GM03348 (cell line): ENCODE measurements at places on chromosomes 6 and 20.
A peak's percentile ranks its signal among the peaks of the same experiment; 100 is the strongest.

- DNase-seq = no peak
Observed at GRCh38 chr6:5724911-5725310, 281.8 kb downstream of the NRN1 start.

DNA sequence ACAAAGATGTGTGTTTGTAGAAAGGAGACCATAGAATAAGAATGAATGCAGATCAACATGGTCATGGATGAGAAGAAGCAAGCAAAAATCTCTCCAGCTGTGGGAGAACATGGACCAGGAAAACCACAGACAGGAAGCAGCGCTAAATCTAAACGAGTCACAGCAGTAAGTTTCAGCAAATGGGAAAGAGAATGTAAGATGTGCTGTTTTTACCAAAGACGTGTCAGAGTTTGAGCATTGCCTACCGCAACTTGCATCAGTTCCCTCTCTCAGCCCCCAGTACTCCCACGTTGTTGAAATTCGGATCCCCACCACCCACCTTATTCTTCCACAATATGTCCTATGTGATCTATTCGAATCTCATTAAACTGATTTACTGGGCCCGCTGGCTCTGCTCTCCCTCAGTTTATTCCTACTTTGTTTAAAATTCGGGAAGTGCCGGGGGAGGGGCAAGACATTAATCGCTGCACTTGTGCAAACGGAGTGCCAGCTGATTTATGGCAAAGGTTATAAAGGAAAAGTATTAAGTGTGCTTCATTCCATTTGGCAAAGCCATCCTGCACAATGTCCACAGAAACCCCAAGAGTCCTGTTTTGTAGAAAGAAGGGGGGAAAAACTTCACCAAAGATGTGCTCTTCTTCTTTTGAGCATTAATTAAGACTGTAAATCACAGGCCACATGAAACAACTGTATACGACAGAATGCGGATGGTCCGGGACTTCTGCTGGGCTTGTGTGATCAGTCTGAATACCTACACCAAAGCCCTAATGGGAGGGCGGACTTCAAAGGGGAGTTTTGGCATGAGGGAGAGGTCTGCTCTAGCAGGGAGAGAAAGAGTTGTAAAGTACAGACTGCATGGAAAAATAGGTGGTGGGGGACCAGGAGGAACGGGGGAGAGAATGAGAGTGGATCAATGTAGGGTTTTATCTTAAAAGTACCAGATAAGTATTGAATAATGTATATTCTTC, 59.1 kb upstream of the PRDM1 start:
- DNase-seq = peak; percentile 61

DNA sequence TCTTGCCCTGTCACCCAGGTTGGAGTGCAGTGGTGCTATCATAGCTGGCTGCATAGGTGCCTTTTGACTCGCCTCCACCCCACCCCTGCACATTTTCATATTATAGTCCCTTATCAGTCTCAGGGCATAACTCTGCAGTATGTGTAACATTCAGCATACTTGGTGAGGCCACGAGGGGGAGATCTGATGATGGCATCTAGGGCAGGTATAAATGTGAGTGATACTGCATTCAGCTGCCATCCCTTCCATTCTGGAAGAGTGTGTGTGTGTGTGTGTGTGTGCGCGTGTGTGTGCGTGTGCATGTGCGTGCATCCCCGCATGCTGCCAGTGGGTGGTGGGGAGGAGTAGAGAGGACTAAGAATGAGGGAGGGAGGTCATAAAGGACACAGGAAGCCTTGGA, 81.4 kb downstream of the JARID2 start:
- DNase-seq = no peak

- DNase-seq = no peak
Observed at GRCh38 chr6:169045486-169045885, 208.2 kb downstream of the THBS2 start.

DNA sequence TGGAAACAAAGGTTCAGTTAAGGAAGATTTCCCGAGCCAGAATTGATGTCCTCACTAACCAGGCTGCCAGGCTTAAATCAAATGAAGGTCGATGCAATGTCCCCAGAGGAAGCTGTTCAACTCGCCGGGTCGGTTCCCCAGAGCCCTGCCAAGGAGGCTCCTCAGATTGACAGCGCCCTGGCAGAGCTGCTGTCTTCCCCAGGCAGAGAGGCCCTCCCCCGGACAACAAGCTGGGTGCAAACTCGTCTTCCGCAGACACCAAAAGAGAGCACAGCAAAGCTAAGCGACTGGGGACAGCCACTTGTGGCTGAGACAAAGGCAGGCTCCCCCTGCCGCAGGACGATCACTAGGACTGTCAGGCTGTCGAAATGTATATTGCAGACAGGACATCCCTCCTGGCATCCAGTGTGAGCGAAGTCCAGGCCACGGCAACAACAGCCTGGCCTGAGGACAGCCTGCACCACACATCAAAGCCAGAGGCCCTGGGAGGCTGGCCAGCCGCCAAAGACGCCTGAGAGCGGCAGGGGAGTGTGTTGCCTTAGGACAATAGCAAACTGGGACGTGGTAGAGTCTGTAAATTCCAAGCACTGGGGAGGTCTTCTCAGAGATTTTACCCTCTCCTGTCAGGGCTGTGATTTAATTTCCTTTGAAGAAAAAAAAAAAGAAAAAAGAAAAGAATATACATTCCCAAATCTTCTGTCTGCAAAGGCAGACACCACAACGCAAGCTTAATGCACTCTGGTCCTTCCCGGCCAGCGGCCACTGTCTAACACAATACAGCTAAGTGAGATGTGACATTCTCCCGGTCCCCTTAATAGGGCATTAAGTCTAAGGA, 99.1 kb downstream of the HIVEP2 start:
- peak; percentile 50 for DNase-seq

- DNase-seq = peak; percentile 61
Observed at GRCh38 chr6:82862543-82862942, 203.1 kb downstream of the UBE3D start.

GRCh38 chr6:68640491-68640835, 5.4 kb downstream of the ADGRB3 start:
- no peak for DNase-seq

- no peak for DNase-seq
Observed at GRCh38 chr6:95687839-95688238, 110.5 kb downstream of the MANEA start.

GRCh38 chr20:35870541-35871258, 83.6 kb downstream of the SCAND1 start:
- DNase-seq = no peak

DNA sequence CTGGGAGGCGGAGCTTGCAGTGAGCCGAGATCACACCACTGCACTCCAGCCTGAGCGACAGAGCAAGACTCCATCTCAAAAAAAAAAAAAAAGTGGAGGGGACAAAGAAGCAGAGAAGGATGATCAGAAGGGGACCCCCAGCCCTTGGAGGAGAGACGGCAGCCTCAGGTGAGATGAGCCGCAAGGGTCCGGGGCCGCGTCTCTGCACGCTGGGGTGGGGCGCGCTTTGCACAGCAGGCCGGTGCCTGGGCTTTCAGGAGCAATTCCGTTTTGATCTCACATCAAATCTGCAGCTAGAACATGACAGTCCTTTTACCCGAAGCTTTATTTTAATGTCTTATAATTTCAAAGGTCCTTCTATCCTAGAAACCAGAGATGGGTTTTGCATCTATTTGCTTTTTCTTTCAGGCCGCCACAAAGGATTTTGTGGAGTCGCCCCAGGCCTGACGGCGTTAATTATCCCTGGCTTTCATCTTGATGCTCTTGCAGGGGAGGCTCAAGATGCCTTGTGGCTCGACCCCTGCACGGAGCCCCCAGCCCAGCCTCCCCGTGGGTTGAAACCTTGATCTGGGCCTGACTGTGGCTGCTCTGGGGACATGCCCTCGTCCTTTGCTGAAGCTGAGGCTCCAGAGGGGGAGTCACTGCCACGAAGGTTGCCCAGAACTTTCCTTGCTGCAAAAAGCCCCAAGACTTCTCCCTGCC, 17.3 kb downstream of the HRH3 start:
- DNase-seq = no peak

GRCh38 chr6:161636882-161637430, 363.1 kb upstream of the AGPAT4 start:
- DNase-seq = no peak

- no peak for DNase-seq
Observed at GRCh38 chr6:31617010-31617409, 2.0 kb downstream of the AIF1 start.

GRCh38 chr20:59161721-59162120, 1.9 kb upstream of the ZNF831 start:
- DNase-seq = no peak

DNA sequence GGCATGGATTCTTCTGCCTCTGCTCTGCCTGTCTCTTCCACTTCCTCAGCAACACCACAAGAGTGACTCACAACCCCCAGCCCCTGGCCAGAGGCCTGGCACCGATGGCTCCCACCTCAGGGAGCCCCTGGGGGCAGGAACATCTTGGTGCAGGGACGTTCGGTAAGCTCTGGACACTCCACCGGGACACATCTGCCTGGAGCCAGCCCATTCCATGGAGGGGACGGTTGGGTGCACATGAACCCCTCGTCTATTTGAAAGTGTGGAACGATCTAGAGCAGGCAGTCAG, 246.5 kb downstream of the ERMARD start:
- DNase-seq = no peak

DNA sequence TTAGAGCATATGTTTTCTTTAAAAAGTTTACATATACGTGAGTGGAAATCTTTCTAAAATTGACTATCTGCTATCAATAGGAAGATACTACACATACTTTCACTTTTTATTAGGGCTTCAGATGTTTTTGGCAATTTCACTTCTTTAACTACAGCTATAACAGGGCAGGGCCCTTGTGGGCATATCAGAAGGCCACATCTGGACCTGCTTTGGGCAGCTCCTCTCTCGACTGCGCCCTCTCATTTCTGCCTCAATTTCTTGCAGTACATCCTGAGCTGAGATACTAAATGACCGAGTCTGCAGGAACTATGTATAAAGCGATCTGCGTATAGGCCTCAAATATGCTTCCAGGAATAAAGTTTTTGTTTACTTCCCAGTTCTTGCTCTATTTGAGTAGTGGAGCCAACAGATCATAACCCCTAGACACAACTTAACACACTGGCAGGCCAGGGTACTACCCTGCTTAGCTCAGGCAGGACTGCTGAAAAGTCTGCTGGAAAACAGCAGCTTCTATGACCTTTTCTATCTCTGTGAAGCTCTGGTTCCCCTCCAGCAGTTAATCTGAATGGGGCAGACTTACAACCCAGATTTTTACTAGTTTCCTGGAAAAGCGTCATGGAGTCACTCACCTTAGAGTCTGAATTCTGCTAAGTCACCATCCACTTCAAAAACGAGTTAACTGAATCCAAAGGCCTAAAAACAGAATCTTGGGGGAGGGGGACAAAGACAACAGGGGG, 12.7 kb downstream of the GCLC start:
- DNase-seq = no peak

- no peak for DNase-seq
Observed at GRCh38 chr6:108093781-108094300, 19.3 kb upstream of the OSTM1 start.

DNA sequence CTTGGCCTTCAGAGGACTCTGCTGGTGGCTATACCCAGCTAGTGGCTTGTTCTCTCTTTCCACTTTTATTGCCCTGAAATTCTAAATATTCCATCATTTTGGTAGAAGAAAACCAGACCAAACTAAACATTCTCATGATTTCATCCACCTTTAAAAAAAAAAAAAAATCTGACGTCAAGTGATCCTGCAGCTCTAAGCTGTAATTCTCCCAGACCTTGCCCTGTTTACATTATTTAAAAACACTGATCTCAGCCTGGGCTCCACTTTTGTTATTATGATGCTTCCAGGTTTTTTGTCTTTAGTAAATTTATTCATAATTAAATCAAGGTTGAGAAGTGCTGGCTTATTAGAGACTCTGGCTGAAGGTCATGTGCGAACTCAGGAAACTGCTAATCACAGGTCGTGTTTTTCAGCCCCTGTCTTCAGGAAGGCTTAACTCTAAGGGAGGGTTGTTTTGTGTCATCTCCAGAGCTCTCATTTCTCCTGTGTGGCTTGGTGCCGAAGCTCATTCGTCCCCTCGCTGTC, 114.4 kb downstream of the MTHFD1L start:
- DNase-seq = no peak

GRCh38 chr6:1983850-1984249, 261.6 kb downstream of the GMDS start:
- DNase-seq = no peak

GRCh38 chr6:161409353-161409752, 135.5 kb upstream of the AGPAT4 start:
- no peak for DNase-seq

GRCh38 chr6:32447932-32448331, 8.2 kb downstream of the HLA-DRA start:
- no peak for DNase-seq

DNA sequence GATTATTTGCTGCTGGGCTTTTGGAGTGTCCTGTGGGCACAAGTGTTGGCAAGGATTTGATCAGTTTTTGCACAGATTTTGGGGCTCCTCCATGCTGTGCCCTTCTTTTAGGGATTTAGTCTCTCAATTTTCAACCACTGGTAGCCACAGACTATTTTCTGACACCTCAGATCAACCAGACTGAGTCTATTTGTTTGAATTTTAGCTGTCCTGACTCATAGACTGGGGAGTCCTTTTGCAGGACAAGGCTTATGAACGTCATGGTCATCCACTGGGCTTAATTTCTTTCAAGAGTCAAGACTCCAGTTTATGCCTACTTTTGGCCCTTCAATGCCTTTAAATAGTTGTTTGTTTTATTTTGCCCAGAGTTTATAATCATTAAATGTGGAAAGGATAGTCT, 59.3 kb downstream of the BCKDHB start:
- DNase-seq = no peak

DNA sequence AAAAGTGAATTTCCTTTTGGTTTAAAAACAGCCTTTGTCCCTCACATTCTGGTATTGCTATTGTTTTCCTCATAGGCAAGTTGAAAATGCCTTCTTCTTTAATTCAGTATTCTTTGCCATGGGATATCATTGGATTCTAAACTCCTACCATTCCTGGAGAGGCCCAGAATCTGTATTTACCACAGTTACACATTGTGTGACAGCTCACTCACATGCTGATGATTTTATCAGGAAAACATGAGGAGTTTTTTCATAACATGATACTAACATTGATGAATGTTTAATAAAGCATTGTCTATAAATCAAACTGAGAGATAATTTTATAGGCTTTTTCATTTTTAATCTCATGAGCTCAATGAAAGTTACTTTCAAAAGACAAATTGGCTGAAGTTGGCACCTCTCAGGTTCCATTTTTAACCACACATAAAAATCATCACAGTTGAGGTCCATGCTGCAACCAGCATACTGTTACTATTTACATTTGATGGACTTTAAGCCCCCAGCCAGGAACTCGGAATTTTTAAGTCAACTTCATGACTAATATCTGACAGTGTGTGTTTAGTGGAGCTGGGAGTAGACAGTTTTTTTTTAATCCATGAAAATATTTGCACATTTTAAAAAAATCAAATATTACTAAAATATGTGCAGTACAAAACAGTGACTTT, 82.8 kb downstream of the FAM83B start:
- peak; percentile 3 for DNase-seq
